Esophagus mucosa (tissue), 1 donor: ENCODE measurements at places on chromosomes 3 and 15. TPM values are rescaled to one million over a fixed set of nuclear protein-coding genes. Genes with fewer than 3 reads are reported as not detected.

Gene MRAS
- 1.6 TPM for total RNA-seq

Gene SMARCC1
- total RNA-seq, result 51.2 TPM

Gene ARPP21
- total RNA-seq, result not detected

Gene RLBP1
- total RNA-seq, result not detected

GRCh38 chr3:49133226-49133951 is 539 bp upstream of the LAMB2 start:
- ATAC-seq, result peak; percentile 64

DNA sequence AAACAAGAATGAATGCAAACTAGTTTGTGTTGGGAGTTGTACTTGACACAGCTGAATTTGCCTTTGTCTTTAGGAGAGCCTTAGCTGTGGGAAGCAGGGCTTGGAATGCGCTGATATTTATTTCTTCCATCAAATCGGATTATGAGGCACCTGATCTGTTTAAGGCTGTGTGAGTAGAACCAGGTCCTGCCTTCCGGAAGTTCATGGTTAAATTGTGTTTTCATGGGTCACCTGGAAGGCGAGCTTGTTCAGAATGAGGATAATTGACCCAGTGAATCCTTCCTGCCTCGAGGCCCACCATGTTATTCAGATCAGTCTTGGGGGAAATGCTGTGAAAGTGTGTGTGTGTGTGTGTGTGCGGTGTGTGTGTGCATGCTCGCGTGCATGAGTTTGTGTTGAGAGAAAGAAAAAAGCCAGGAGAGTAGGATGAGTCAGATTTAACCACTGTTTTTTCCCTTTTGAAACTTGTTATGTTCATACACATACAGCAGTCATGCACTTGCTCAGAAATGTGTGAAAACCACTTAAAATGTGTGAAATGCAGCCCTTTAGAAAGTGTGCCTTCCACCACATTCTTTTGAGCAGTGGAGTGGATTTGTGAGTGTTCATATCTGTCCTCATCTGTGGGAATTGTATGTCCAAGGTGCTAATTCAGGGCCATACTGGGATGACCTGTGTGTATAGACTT is 36.7 kb downstream of the SMAD3 start:
- ATAC-seq, result no peak

DNA sequence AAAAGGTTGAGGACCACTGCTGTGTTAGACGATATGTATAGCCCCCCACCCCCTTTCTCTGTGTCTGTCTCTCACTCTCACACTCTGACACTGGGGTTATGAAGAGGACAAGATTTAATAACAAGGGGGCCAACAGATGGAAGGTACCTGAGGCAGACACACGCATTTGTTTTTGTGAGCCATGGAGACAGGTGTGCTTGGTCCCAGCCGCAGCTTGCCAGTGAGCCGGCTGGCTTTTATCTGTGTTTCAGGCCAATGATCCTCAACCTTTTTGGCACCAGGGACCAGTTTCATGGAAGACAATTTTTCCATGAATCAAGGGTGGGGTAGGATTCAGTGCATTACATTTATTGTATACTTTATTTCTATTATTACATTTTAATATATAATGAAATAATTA is 394.9 kb upstream of the RGMA start:
- ATAC-seq, result no peak

Gene ITPKA
- total RNA-seq, result 0.16 TPM

Gene KCNMB3
- 0.68 TPM for total RNA-seq

- ATAC-seq, result no peak
Observed at GRCh38 chr15:51908316-51908715, 63.3 kb downstream of the LEO1 start.

- ATAC-seq, result peak; percentile 6
Observed at GRCh38 chr3:183892610-183893214, 8.0 kb upstream of the PARL start.
